ENCODE measurements at places on chromosomes 12 and 14.

GRCh38 chr12:117111821-117112595, 12.8 kb upstream of the TESC start:
- no peak overlapping the region for H3K27ac ChIP-seq
- H3K27me3 ChIP-seq = peaks cover 6% of the 10 kb centered on the region
- DNase-seq = no peak

GRCh38 chr12:68957273-68957672, 24.3 kb upstream of the CPM start:
- peaks cover 6% of the 10 kb centered on the region for H3K36me3 ChIP-seq
- H3K27ac ChIP-seq = peak overlapping the region; percentile 97
- no peaks in the 10 kb centered on the region for H3K27me3 ChIP-seq
- DNase-seq = no peak
- H3K4me3 ChIP-seq = no peak overlapping the region

DNA sequence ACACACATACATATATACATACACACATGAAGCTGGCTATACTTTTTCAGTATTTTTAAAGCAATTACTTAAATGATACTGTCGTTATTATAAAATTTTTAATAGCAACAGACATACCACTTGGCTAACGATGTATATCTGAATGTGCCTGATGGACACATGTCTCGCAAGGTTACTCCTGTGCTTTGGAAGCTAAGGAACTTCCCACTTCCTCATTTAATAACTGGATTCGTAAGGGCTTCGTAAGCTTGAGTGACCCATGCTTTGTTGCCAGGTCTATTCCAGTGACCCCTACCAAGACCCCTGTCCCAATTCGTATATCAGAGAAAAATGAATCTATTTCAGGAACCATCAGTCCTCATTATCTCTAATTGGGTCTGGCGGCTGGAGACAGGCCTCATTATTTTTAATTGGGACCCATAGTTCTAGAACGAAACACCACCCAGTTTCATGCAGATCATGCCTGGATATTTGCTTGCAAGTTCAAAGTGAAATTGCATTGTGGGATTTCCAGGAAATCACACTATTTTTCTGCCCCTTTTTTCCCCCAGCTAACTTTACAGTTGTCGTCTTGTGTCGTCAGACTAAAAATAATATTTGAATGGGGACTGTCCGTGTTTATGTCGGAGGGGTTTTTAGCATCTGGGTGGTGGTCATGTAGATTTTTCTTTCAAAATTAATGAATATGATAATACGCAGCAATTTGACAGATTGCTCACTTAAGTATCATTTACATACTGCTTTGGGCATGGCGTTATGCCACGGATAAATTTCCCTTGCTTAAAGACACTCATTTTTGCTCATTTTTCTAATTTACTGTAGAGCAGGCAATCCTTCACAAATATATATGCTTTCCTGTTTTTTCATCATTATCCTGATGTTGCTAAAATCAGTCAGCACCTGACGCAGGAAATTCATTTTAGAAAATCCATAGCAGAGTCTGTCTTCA, 17.1 kb upstream of the MYO1H start:
- H3K4me3 ChIP-seq = no peak overlapping the region
- no peaks in the 10 kb centered on the region for H3K4me1 ChIP-seq
- no peak for DNase-seq

GRCh38 chr12:132329036-132329719, at the start of gene GALNT9:
Gene GALNT9 (minus strand): TSS chr12:132329589. CDS start chr12:132329203, 386 bp downstream.
- no peaks in the 10 kb centered on the region for H3K36me3 ChIP-seq
- H3K4me1 ChIP-seq = peaks cover 27% of the 10 kb centered on the region

GRCh38 chr12:111937429-111937828, 75.5 kb downstream of the TMEM116 start:
- peaks cover 2% of the 10 kb centered on the region for H3K36me3 ChIP-seq
- no peak overlapping the region for H3K4me3 ChIP-seq
- H3K4me1 ChIP-seq = no peaks in the 10 kb centered on the region
- no peaks in the 10 kb centered on the region for H3K27me3 ChIP-seq
- no peak overlapping the region for H3K27ac ChIP-seq

- peaks cover 13% of the 10 kb centered on the region for H3K36me3 ChIP-seq
- peak overlapping the region; percentile 62 for H3K4me3 ChIP-seq
- H3K4me1 ChIP-seq = peaks cover 81% of the 10 kb centered on the region
- H3K27ac ChIP-seq = peak overlapping the region; percentile 87
- DNase-seq = peak; percentile 53
Measured at GRCh38 chr12:120249875-120250795, 15.4 kb downstream of the PXN start.

- H3K36me3 ChIP-seq = no peaks in the 10 kb centered on the region
- no peak for DNase-seq
- no peak overlapping the region for H3K27ac ChIP-seq
- H3K4me1 ChIP-seq = peaks cover 7% of the 10 kb centered on the region
- no peak overlapping the region for H3K4me3 ChIP-seq
- H3K27me3 ChIP-seq = no peaks in the 10 kb centered on the region
Measured at GRCh38 chr14:97791906-97792305, 994.7 kb downstream of the VRK1 start.

- no peaks in the 10 kb centered on the region for H3K4me1 ChIP-seq
- H3K4me3 ChIP-seq = no peak overlapping the region
- no peak for DNase-seq
- no peaks in the 10 kb centered on the region for H3K27me3 ChIP-seq
Measured at GRCh38 chr14:58832095-58832521, 194.3 kb downstream of the DACT1 start.

DNA sequence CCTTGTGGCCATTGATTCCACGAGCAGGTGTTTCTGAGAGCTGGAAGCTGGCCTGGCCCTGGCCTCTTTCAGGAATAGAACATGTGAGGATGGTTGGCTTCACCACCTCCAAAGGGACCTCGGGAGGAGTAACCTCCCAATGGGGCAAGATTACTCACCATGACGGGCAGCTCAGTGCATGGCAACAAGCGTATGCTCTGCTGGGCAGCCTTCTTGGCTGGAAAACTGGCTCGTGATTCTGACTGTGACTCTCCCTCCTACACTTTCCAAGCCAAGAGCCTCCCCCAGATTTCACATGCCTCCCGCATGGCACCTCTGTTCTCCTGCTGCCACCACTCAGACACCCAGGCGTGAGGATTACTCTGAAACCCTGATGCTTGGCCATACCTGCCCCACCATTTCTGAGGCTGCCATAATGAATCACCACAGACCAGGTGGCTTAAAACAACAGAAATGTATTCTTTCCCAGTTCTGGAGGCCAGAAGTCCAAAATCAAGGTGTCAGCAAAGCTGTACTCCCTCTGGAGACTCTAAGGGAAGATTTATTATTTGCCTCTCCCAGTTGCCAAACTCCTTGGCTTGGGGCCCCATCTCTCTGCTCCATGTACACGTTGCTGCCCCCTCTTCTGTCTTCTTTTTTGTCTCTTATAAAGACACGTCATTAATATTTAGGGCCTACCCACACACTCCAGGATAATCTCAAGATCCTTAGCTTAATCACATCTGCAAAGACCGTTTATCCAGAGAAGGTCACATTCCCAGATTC, 215.9 kb downstream of the CHST11 start:
- no peak overlapping the region for H3K4me3 ChIP-seq
- H3K4me1 ChIP-seq = peaks cover 67% of the 10 kb centered on the region
- no peak for DNase-seq
- H3K27ac ChIP-seq = peak overlapping the region; percentile 97
- H3K27me3 ChIP-seq = peaks cover 2% of the 10 kb centered on the region
- no peaks in the 10 kb centered on the region for H3K36me3 ChIP-seq

All from activated naive CD8-positive, alpha-beta T cell treated with anti-CD3 and anti-CD28 coated beads, Interleukin-2, amount 50 U/mL, for 24 hours (primary cell).